ENCODE measurements at places on chromosomes 1 and 21. TPM values are rescaled to one million over a fixed set of nuclear protein-coding genes. Genes with fewer than 3 reads are reported as not detected.
A peak's percentile ranks its signal among the peaks of the same experiment; 100 is the strongest.

- DNase-seq: no peak
These were observed 31.9 kb downstream of the PTGER3 start for GRCh38 chr1:71015745-71016144.

GRCh38 chr1:241097479-241097878 lies 259.5 kb downstream of the RGS7 start:
- no peak for DNase-seq

- peak; percentile 64 for DNase-seq
These were observed 414.1 kb upstream of the ESRRG start for GRCh38 chr1:217137210-217137881.

Gene FAAH
- total RNA-seq: 39.3 TPM
